ENCODE measurements at places on chromosomes 7 and 10. TPM values are rescaled to one million over a fixed set of nuclear protein-coding genes. Genes with fewer than 3 reads are reported as not detected.

TAS2R41 gene
- not detected for total RNA-seq

- no peak for DNase-seq
Measured at GRCh38 chr10:122674781-122675180, 24.9 kb downstream of the C10orf120 start.

TRIM50 gene
- 0.47 TPM for total RNA-seq

ITGB8 gene
- 18.5 TPM for total RNA-seq

DNA sequence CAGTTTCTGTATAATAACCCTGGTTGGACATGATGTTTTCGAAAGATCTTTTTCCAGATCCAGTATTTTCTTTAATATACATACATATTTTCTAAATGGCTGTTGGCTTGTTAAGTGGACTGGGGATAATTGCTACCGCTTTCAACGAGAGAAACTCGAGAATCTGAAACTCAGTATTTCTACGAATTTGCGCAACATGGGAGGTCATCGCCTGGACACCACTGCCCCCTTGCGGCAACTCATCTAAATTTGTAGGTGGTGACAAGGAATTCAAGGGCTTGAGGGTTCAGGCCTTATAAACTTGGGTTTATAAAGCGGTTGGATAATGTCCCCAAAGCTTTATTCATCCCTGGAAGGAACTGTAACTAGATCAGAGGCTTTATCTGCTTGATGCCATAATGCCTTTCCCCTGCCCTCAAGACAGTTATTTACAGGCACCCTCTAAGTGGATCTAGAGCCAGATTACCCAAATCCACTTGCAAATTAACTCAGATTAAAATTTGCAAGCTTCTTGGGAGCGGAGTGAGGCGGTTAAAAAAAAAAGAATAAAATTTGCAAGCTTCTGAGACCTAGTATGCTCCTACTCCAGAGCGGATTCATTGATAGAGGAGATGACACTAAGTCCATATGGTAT is 21.3 kb upstream of the KCNK18 start:
- peak; percentile 74 for DNase-seq

- DNase-seq, result no peak
Measured at GRCh38 chr7:3243256-3243655, 57.8 kb upstream of the SDK1 start.

- DNase-seq, result no peak
Measured at GRCh38 chr7:85452674-85453073, 265.8 kb upstream of the SEMA3D start.

GRID2IP gene
- total RNA-seq, result not detected

ACBD7 gene
- 2.2 TPM for total RNA-seq

SLC18A2 gene
- not detected for total RNA-seq

UNCX gene
- total RNA-seq, result not detected

ANKRD1 gene
- 8.2 TPM for total RNA-seq

DNA sequence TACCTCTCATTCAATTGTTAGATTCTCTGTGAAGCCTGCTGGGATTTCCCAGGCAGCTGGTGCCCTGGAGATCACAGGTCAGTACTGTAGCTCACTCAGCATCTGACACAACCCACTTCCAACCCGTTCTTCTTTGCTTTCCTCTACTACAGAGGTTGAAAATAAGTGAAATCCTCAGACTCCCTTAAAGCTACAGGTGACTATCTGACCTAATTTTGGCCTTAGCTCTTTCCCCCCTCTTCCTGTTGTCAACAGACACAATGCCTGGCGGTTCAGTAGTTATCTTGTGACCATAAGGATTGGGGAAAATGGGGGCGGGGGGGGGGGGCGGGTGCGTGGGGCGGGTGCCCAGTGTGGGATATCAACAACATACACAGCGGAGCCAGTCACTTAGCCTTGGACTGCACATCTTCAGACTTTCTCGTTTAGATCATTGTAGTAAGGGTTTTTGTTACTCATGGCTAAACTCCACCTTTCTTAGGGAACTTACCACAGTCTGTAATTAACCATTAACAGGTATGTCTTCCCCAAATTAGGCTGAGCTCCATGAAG is 37.8 kb downstream of the MTPN start:
- DNase-seq, result no peak

DNA sequence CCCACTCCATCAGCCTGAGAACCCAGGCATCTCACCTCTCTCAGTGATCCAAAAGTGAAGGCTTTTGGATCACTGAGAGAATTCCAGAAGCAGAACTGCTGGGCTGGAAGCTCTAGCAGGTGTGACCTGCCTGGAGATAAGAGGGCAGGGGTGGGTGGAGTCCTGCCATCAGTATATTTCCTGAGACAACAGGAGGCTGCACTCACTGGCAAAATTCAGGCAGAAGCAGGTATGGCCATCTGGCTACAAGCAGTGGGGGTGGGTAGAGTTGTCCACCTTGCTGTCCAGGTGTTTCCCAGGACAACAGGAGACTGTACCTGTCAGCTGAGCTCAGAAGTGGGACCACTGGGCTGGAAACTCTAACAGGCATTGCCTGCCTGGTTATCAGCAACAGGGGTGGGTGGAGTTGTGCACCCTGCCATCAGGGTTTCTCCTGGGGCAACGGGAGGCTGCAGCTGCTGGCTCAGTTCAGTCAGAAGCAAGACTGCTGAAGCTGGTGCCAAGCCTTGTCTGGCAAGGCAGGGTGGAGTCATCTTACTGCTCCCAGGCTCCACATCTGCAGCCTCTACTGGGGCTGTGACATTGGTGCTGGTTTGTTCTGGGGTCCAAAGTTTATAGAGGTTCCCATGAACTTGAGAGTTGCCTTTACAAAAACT is 47.2 kb upstream of the SFTPD start:
- no peak for DNase-seq

- no peak for DNase-seq
Measured at GRCh38 chr10:52703898-52704297, 68.7 kb downstream of the MBL2 start.

GRCh38 chr7:31432836-31433340 is 81.0 kb upstream of the ITPRID1 start:
- no peak for DNase-seq

SOSTDC1 gene
- total RNA-seq, result 0.10 TPM

ST7 gene
- 30.7 TPM for total RNA-seq

Measured in NCI-H460 (cell line).